ENCODE measurements at places on chromosomes 1 and 21.

DNA sequence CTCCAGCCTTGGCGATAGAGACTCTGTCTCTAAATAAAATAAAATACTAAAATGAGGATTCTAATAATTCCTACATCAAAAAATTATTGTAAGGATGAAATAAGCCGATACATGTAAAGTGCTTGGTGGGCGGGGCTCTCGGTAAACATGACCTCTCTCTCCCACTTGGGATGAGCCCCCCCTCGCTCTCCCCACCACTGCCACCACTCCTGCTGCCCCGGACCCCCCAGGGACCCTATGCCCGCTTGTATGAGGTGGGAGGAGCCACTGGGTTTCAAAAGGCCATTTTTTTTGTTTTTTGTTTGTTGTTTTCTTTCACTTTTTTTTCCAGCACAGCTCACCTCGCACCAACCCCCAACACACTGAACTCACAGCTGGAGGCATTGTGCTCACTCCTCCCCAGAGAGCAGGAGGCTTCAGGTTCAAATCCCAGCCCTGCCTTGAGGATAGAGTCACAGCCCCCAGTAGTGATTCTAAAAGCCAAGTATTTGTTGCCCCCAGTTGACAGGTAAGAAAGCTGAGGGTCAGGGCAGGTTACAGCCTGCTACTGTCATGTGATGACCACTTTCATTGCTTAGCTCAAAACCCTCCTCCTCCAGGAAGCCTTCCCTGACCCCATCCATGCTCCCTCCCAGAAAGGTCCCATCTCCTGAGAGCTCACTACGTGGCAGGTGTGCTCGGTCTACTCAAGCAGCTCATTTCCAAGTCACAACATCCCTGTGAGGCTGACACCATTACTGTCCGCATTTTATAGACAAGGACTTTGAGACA is 4.2 kb downstream of the SDC3 start:
- DNase-seq, result no peak

DNA sequence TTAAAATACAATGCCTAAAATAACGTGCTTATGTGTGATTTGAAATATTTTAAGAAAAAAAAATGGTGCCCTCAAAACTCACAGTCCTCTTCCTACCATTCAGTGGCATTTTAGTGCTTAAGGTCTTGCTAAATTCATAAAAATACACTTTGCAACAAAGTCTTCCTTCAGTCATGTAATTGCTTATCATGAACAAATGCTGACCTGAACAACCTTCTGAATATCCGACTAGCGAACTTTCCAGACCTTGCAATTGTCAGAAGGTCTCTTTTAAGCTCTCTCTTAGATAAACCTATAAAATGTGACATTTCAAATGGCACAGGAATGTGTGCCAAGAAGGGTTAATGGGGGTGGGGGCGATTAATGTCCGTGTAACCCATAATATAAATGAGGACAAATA is 858 bp downstream of the BRINP3 start:
- DNase-seq, result no peak

GRCh38 chr1:167137332-167137781 is 43.5 kb downstream of the STYXL2 start:
- no peak for DNase-seq

GRCh38 chr1:200673952-200674823 is 4.5 kb upstream of the DDX59 start:
- DNase-seq, result no peak

GRCh38 chr1:118210723-118211110 is 25.7 kb upstream of the SPAG17 start:
- DNase-seq, result no peak

DNA sequence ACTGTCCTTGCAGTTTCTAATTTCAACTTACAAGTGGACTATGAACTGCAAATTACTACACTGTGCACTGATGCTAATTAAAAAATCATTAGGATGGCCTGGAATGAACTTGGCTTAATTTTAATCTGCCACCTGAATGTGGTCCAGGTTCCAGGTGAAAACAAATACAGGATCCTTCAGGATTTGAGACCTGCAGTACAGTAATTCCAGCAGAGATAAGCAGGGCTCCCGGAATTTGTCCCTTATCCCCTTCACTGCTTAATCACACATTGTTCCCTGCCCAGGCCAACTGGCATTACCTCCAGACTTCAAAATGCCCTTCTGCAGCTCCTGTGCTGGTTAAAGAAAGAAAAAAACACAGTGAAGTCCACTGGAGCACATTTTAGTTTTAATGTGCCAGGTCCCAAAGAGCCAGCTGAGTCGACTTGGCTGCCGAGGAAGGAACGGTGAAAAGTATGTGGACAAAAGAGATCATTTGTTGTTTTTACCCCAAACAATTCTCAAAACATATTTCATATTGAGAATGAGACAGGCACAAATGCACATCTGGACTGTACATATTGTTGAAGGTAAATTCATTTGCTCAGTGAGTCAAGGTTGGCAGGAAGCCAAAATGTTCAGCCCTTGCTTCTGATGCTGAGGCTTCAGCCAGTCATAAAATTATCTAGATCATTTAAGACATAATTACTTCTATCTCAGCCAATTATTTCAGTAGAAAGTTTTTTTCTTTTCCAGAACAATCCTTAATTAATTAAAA is 28.3 kb downstream of the DEGS1 start:
- DNase-seq, result no peak

GRCh38 chr1:21272540-21272939 is 17.7 kb downstream of the ECE1 start:
- DNase-seq, result no peak

Data from heart left ventricle (tissue), 16 donors.